ENCODE measurements at places on chromosomes 11 and 22.

DNA sequence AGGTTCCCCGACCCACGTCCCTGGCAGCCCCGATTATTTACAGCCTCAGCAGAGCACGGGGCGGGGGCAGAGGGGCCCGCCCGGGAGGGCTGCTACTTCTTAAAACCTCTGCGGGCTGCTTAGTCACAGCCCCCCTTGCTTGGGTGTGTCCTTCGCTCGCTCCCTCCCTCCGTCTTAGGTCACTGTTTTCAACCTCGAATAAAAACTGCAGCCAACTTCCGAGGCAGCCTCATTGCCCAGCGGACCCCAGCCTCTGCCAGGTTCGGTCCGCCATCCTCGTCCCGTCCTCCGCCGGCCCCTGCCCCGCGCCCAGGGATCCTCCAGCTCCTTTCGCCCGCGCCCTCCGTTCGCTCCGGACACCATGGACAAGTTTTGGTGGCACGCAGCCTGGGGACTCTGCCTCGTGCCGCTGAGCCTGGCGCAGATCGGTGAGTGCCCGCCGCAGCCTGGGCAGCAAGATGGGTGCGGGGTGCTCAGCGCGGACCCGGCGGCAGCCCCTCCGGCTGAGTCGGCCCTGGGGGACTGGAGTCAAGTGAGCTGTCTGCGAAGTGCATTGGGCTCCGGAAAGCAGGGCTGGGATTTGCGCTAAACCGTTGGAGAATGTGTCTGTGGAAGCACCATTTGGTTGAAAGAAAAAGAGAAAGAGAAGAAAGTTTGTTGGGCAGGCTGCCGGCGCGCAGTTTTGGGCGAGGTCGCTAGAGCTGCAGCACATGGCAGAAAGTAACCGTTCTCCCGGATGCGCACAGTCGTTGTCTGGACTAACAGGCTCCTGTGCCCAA, at the start of gene CD44:
CD44 (plus strand) TSS at position 229 of the 779 bp plus-strand sequence; CDS start at position 362, 133 bp downstream.
- peak; percentile 81 for DNase-seq

DNA sequence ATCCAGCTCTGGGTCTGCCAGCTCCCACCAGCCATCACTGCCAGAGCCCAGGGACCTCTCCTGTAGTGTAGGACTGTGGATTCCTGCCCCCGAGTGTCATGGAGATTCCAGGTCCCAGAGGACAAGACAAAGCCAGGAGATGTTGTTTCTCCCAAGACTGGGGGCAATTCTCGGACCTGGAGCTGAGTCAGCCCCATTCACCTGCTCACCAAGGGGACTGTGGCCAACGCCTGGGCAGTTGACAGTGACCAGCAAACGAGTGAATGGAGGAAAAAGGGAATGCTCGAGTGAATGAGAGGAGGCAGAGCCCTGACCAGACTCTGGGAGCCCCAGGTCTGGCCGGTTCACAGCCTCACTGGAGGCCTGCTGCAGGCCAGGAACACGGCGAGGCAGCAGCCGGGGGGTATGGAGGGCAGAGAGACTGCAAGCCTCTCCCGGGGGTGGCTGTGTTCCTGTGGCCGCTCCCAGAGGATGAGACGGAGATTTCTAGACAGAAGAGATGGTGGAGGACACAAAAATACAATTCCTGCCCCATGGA, 61.3 kb upstream of the PRR5 start:
- no peak for DNase-seq

DNA sequence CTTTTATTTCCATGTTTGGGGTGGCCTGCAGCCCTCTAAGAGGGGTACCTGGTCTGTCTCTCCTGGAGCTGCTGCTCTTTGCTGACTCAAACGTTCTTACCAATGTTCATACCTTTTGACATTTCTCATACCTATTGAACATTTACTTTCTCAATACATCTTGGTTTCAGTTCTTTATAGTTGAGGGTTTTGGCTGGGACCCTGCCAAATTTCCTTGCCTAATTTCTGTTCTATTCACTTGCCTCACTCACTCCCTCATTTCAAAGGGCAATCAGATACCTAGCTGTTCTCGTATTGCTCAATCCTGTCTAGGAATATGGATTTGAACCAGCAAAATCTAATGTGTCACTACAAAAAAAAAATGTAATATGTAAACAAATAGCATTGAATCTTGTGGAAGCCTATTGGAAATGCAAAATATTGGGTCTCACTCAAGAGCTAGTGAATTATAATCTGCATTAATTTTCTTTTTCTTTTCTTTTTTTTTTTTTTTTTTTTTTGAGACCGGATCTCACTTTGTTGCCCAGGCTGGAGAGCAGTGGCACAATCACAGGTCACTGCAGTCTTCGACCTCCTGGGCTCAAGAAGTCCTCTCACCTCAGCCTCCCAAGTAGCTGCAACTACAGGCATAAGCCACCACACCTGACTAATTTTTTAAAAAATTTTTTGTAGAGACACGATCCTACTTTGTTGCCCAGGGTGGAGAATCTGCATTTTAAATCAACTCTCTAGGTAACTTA, 7.5 kb downstream of the OR6M1 start:
- DNase-seq: no peak

DNA sequence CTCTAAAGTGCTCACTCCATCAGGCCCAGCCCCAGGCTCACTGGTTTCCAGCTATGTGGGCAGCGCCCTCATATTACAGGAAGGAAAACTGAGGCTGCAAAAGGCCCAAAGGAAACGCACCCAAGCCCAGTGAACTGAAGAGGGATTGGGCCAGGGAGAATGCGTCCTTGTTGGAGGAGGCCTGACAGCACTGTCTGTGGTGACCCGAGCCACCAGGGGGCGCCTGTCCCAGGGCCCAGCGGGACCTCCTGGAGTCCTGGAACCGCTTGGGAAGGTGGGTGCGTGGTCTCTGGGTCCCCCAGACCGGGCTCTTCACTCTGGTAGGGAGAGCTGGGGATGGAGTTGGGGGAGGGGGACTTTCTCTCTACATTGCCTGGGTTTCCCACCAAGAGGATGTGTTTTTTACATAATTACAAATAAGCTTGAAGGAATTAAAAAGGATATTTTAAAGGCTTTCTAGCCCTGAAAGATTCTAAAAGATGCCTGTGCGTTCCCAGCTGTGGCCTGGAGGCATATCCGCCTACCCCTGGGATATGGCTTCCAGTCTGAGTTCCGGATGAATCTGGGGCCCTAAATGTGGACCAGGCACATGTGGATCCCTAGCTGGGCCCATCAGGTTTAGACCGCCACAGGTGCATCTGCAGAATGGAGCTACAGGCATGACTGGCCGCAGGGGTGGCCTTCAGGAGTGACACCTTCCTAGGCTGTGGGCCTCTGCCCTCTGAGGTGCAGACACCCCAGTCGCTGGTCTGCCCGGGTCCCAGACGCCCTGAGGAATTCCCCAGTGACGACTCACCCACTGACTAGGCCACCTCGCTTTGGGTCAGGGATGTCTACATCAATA, 4.2 kb downstream of the SPI1 start:
- peak; percentile 76 for DNase-seq

DNA sequence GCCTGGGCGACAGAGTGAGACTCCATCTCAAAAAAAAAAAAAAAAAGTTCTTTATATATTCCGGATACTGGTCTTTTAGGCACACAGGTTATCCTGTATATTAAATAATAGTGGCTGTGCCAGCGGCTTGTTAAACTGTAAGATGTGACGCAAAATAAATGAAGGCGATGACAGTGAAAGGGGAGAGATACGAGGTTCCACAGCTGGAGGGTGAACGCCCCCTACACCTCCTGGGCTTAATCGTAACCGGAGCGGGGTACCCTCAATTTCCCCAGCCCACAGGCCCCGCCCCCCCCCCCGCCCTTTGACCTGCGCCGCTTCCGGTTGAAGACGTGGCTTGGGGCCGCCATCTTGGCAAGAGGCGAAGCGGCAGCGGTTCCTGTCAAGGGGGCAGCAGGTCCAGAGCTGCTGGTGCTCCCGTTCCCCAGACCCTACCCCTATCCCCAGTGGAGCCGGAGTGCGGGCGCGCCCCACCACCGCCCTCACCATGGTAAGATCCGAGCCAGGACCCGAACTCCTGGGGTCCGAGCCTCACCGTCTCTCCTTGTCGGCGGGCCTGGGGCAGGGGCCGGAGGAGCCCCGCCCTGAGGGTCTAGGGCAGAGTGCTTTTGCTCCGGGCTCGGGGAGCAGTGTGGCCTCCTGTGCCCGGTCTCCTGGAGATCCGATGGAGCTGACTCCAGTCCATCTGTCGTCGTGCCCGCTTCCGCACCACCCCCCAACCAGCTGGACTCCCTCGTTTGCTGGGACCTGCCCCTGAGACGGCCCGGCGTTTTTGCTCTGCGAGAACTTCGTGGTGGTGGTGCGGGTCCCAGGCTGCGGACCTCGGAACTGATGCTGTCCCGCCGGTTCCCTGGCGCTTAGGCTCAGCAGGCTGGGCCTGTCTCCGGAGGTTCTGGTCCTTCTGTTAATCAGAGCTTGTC, at the start of gene ARCN1:
ARCN1 (plus strand) TSS at position 349 of the 920 bp plus-strand sequence; CDS start at position 488, 139 bp downstream.
- peak; percentile 77 for DNase-seq

GRCh38 chr22:44677871-44678555, 24.0 kb upstream of the PRR5 start:
- DNase-seq: no peak

GRCh38 chr11:2447951-2448650, 3.3 kb downstream of the KCNQ1 start:
- DNase-seq: no peak

GRCh38 chr11:74731301-74732094, at the start of gene CHRDL2:
Gene CHRDL2, minus strand, starts transcription at chr11:74731426. Its CDS starts 538 bp downstream, at chr11:74730888.
- DNase-seq: no peak

DNA sequence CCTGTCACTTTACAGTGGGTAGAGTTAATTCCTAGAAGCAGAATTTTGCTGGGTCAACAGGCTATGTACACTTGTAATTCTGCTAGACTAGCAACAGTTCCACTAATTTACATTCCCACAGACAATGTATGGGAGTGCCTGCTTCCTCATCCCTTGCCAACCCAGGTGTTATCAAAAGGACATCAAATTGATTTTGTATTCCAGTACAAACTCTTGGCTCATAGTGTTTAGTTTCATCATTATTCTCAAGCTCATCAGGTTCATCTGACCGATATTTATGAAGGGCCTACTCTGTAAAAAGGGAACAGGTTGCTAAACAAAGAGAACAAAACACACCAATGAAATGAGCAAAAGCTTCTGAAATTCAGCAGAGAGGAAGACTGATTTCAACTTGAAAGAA, 30.7 kb downstream of the PITPNB start:
- no peak for DNase-seq

DNA sequence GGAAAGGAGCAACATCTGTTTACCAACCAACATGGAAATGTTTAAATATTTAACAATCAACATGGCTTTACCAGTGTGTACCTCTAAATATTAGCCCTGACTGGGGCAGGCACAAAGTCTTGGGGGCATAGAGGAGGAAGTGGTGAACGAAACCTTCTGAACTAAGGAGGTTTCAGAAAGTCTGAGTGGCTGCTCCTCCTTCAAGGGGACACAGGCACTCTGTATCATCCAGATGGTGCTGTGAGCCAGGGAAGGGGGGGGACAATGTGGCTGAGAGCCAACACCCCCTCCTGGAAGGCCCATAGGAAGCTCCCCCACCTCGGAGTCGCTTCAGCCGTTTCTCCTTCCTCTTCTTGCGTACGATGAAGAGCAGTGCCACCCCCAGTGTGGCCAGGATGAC, 107.7 kb downstream of the CEP164 start:
- DNase-seq: no peak

- peak; percentile 4 for DNase-seq
These were observed 61.7 kb downstream of the PARVB start for GRCh38 chr22:44085743-44086270.

DNA sequence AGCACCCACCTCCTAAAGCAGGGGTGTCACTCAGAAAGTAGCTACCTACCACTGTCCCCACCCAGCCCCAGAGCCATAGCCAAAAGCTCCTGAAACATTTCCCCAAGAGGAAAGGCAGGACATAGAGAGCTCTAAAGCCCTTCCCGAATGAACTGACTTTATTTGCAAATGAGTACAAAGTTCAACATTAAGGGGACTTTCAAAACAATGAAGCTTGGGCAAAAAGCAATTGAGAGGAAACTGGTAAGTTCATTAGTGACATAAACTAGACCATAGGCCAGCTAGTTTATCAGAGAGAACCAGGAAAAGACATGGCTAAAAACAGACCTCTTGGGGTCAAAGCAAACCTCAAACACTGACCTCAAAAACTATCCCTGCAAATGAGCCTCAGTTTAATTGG, 72.7 kb downstream of the IGLL5 start:
- no peak for DNase-seq

DNA sequence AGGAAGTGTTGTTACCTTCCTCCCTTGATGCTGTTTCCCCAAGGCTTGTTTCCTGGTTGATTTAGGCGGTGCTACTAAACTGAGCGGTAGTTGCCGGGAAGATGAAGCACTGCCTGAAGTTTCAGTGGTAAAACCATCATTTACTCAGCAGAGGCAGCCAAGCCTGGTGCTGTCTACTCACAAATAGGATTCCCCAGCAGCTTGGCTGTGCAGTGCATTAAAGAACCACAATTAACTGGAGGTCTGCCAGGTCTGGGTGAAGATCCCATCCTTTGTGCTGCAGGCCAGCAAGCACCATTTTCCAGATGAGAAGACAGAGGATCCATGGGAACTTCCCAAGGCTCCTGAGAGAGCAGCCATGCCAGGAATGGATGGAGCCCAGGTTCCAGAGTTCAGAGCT, 231.9 kb upstream of the E2F8 start:
- no peak for DNase-seq

GRCh38 chr11:121466063-121466794, 13.5 kb upstream of the SORL1-AS1 start:
- DNase-seq: peak; percentile 15

GRCh38 chr11:73258104-73259035, 13.8 kb upstream of the P2RY6 start:
- no peak for DNase-seq

- DNase-seq: no peak
These were observed at the start of gene P2RX3 for GRCh38 chr11:57338142-57338541. Gene P2RX3, plus strand, starts transcription at chr11:57338352. Its CDS starts 199 bp downstream, at chr11:57338551.

DNA sequence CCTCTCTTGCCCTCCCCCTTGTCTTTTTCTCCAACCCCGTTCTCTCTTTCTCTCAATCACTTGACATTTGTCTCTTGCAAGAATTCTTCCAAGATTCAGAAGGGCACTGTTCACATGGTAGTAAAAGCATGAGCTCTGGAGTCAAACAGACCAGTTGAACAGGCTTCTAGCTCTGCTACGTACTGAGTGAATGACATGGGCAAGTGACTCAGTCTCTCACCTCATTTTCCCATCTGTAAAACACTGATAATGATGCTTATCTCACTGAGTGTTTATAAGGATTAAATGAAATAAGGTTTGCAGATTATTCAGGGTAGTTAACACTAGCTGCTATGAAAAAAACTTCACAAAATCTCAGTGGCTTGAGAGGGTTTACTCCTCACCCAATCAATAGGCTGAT, 5.9 kb upstream of the IL10RA start:
- no peak for DNase-seq

- DNase-seq: no peak
These were observed 19.1 kb upstream of the SCARF2 start for GRCh38 chr22:20456722-20457076.

- no peak for DNase-seq
These were observed 32.4 kb upstream of the EED start for GRCh38 chr11:86212019-86212611.

DNA sequence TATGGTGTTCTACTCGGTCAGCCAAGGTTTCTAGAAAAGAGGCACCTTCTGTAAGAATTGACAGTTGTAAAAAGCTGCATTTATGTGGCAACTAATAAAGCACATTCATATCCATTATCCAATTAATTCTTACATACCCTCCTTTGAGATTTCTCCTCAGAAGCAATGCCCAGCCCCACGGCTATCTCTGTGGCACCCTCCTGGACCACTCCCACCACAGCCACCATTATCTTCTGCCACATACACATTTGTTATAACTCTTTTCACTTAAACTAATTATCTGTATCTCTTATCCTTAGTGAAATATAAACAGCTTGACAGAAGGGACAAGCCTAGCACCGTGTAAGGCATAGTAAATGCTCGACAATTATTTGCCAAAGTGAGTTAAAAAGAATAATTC, 48.5 kb downstream of the PAK1 start:
- no peak for DNase-seq

All from central memory CD4-positive, alpha-beta T cell (primary cell).